ENCODE measurements at places on chromosomes 6 and 20.

DNA sequence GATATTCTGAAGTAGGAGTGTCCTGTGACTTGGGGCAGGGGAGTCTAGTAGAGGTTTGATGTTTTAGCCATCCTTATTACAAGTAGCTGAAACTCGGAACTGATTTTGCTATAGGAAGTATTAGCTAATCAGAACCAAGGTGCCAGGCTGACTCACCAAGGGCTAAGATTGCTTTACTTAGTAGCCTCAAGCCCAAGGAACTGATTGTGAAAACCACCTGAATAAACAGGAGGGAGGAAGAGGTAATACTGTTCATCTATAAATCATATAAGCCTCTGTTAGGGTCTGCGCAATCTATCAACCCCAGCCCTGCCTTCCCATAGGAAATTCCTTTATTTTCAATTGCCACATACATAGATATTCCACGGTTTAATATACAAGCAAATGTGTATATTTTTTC is 54.4 kb downstream of the GNAS start:
- DNase-seq: no peak

GRCh38 chr6:87753131-87753685 is 51.2 kb upstream of the AKIRIN2 start:
- DNase-seq: no peak

DNA sequence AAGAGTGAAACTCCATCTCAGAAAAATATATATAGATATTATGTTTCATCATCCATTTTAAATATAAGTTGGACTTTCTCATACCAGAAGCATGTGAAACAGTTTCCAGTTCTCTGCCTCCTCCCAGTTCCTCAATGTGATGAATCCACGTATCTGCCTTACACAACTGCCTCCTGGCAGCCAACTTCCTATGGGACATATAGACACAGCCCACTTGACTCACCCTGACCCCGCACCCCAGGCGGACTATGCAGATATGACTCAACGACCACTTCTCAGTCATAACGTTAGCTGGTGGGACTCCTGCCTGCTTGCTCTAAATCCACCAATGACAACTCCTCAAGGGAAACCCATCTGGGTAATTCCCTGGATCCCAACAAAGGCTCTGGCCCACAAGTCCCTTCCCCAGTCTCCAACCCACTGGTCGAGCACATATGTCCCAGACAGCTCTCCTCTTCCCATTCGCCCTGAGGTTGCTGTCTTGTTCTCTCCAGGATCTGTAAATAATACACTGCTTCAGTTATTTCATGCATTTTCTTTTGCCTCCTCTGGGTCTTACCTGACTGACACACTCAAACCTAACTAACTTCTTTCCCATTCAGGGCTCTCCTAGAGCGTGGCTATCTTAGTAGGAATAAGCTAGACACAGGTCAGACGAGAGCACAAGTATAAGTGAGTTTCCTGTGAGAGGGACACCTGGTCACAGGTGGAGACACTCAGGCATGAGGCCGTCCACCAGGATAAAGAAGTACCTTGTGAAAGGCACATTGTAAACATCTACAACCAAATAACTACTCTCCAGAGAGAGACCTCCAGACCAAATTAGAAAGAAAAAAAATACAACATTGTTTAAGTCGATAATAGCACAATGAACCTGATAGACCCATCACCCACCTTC is 548.5 kb downstream of the CD83 start:
- DNase-seq: no peak

DNA sequence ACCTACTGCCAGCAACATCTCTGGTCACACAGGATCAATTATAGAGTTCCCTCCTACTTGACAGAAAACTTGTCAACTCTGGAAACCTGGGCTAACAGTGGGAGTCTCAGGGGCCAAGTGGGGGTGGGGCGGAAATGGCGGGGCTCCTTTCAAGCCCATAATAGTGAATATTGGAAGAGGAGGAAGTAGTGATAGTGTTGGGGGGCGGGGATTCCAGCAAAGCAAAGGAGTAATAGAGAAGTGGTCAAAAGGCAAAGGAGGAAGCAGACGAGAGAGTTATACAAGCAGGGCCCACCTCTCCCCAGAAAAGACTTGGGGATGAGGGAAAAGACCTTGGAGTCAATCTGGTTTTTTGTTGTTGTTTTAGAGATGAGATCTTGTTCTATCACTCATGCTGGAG is 2.1 kb downstream of the DEF6 start:
- no peak for DNase-seq

DNA sequence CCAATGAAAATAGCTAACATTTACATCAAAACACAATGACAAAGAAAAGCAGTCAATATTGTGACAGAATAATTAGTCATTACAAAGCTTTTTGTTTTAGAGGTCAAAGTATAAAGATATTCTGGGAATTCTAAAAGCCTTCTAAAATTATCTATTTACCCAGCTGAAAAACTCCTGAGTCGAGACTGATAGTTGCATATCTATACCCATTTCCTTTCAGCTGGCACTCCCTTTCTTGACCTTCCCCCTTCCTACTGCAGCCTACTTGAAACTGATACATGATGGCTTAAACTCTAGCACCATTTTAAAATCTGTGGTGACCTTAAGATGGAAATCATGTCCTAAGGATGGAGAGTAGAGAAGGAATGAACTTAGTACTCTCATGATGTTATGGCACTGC is 38.6 kb downstream of the LMBRD1 start:
- DNase-seq: no peak

- no peak for DNase-seq
These were observed 87.9 kb upstream of the RBM24 start for GRCh38 chr6:17193106-17193775.

- DNase-seq: no peak
These were observed 22.1 kb upstream of the KCNK5 start for GRCh38 chr6:39251406-39251805.

- no peak for DNase-seq
These were observed 412.2 kb downstream of the UTRN start for GRCh38 chr6:144697369-144697760.

DNA sequence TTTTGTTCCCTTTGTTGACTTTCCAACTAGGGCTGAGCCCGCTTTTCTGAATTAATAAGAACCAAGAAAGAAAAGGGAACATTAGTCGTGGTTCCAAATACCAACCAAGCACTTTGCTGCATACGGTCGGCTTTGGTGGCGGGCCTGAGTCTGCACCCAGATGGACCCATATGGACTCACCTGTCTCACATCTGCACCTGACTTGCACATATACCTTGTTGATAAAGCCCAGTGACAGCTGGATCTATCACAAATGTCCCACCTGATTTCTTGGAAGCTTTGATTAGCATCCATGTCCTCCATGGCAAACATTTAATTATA is 39.0 kb downstream of the TPD52L1 start:
- no peak for DNase-seq

DNA sequence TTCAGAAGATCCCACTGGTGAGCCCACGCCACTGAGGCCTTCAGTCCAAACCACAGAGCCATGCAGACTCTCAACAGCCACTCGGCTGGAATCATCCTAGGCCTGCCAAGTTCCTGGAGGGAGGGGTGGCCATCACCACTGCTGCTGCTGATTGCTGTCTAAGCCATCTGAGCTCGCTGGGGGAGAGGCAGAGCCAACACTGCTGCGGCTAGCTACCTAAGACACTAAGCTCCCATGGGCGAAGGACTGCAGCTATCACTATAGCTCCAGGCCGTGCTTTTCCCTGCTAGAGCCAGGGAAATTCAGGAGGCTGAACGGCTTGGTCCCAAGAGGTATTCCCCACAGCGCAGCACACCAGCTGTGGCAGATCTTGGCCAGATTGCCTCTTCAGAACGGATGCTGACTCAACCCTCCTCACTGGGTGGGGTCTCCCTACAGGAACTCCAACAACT is 73.6 kb downstream of the TBC1D32 start:
- DNase-seq: no peak

- DNase-seq: no peak
These were observed 15.3 kb upstream of the SLC9A8 start for GRCh38 chr20:49797344-49797615.

- DNase-seq: no peak
These were observed 268.3 kb downstream of the CDKAL1 start for GRCh38 chr6:20802596-20802995.

DNA sequence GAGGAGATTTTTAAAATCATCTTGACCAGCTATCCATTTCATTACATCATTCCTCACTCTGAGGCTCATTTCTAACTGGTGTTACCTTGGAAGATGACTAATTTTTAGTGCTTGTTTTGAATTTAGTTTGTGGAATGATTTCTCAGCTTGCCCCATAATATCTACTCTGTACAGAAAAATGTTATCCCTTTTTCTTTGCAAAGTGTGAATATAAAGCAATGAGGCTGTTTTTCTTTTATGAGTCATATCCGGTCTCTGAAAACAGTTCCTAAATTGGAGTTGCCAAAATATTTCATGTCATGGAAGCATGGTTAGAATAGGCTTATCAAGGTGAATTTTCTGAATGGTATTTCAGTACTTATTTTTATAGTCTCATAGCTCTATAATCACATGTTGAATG is 43.8 kb downstream of the FUT9 start:
- no peak for DNase-seq

GRCh38 chr6:14108571-14109410 is 8.8 kb upstream of the CD83 start:
- DNase-seq: no peak

- no peak for DNase-seq
These were observed 222.1 kb upstream of the UFL1 start for GRCh38 chr6:96299525-96299924.

DNA sequence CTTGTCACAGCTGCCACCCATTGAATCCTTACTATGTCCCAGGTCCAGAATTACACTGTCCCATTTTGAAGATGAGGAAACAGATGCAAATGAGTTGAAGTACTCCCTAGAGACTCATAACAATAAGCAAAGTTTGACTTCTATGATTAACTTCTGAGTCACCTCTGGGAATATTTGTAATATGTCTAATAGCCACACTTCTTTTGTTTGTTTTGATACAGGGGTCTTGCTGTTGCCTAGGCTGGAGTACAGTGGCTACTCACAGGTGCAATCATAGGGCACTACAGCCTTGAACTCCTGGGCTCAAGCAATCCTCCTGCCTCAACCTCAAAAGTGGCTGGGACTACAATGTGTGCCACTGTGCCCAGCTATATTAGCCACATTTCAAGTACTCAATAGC is 11.4 kb upstream of the SOX12 start:
- no peak for DNase-seq

DNA sequence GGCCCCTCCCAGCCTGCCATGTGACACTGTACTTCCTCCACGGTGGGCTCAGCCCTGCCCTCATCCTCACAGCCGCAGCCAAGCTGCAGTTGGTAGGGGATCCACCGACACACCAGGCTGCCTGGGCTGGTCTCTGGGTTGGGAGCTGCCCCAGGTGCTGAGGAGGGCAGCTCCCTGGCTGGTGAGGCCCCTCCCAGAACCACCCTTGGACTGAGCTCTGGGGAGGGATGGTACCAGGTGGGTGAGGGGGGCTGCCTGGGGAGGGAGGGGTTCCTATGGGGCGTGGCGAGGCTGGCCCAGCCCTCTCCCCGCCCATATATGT is 185 bp upstream of the TNFRSF6B start:
- DNase-seq: no peak

- DNase-seq: no peak
These were observed 166.8 kb downstream of the BCAS1 start for GRCh38 chr20:53903652-53903987.

GRCh38 chr6:154767003-154767723 is 33.9 kb downstream of the SCAF8 start:
- no peak for DNase-seq

GRCh38 chr20:63027922-63028389 is 21.2 kb upstream of the BHLHE23 start:
- DNase-seq: no peak

DNA sequence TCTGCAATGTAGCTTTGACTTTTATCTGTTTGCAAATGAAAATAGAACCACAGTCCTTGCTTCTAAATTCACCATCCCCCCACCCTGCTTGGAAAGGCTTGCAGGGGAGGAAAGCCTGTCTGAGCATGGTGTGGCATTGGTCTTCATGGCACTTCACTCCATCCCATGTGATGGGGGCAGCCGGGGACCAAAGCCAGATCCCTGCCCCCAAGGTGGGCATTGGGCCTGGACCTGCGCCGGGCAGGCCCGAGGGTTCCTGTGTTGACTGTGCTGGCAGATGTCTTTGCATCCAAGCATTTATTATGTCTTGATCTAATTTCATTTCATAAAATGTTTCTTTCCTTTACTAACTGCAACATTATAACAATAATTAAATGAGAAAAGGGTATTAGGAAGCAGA is 120.0 kb downstream of the SYNDIG1 start:
- no peak for DNase-seq

GRCh38 chr20:54048891-54049545 is 21.4 kb downstream of the BCAS1 start:
- no peak for DNase-seq

- DNase-seq: no peak
These were observed 642 bp downstream of the NKX2-2 start for GRCh38 chr20:21513181-21513663.

GRCh38 chr6:156731396-156731795 is 45.8 kb upstream of the ARID1B start:
- no peak for DNase-seq

DNA sequence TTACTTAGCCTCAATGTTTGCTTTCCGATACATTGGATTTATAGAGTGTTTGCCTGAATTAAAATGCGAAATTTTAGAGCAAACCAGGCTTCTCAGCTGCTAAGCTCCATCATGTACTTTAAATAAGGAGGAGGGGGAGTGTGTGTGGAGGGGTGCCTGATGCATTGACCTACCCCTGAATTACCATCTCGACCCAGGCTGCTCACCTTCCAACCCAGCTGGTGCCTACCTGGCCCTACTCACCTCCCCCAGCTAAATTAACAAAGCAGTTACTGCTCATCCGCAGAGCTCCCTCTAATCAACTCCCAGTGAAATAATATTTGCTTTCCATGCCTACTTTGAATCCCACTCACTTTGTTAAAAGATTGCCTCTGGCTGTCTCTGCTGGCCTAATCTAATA is 544.5 kb downstream of the MAFB start:
- no peak for DNase-seq

GRCh38 chr6:49531774-49532569 is 18.5 kb upstream of the C6orf141 start:
- no peak for DNase-seq

GRCh38 chr6:42979523-42980177 is 669 bp upstream of the PEX6 start:
- no peak for DNase-seq

- DNase-seq: no peak
These were observed 234.9 kb downstream of the KCNQ5 start for GRCh38 chr6:72856801-72857200.

- DNase-seq: no peak
These were observed 479.5 kb downstream of the CD83 start for GRCh38 chr6:14597090-14597489.
